RPMI8226 (cell line): ENCODE measurements at places on chromosomes 12 and 14.

DNA sequence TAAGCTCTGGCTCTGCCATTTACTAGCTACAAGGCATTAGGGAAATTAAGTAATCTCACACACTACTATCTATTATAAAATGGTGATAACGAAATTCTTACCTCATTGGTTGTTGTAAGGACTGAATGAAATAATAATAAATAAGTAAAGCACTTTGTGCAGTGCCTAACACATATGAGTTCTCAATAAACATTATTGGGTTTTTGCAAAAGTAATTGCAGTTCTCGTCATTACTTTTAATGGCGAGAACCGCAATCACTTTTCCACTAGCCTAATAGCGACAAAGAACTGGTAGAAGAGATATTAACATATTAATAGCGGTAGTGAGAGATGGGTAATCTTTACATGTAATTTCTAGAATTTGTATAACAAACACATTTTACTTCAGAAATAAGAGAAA lies 9.2 kb downstream of the KRT77 start:
- DNase-seq, result no peak

GRCh38 chr14:63224196-63224595 lies 20.0 kb downstream of the RHOJ start:
- no peak for DNase-seq

GRCh38 chr12:123767613-123768012 lies 5.5 kb downstream of the DNAH10 start:
- DNase-seq, result peak; percentile 63

DNA sequence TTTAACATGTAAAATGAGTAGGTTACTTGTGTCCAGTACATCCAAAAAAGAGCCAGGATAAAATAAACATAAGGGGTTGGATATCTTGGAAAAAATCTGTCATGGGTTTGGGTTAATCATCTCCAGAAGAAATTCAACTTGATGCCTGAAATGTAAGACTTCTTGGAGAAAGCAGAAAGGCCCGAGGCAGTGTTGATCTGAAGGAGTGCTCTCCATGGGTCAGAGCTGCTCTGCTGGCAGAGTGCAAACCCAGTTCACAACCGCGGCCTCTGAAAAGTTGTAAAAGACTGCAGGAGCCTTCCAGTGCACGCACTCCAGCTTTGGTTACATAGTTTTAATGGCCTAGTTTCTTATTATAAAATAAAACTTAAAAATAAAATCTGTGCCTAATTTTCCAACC lies 97.3 kb upstream of the ALX1 start:
- no peak for DNase-seq

- no peak for DNase-seq
Observed at GRCh38 chr12:132116709-132117557, 27.2 kb downstream of the DDX51 start.

DNA sequence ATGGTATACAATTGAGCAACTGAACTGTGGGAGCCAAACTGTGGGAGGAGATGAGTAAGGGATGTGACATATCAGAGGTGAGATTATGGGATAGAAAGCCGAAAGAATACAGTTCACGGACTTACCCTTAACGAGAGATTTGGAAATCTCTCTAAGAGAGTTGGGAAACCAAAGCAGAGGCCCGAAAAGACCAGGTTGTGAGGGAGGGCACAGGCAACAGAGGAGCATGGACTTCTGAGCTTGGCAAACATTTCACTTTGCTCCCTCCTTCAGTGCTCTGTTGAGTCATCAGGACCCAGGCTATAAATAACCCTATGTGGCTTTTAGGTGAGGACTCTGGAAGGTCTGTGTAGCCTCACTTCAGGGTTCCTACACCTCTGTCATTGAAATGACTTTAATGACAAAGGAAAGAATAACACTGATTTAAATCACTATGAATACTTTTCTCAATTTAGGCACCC lies 120.6 kb downstream of the TGFB3 start:
- peak; percentile 39 for DNase-seq

GRCh38 chr12:19574601-19575000 lies 135.3 kb downstream of the AEBP2 start:
- DNase-seq, result no peak

DNA sequence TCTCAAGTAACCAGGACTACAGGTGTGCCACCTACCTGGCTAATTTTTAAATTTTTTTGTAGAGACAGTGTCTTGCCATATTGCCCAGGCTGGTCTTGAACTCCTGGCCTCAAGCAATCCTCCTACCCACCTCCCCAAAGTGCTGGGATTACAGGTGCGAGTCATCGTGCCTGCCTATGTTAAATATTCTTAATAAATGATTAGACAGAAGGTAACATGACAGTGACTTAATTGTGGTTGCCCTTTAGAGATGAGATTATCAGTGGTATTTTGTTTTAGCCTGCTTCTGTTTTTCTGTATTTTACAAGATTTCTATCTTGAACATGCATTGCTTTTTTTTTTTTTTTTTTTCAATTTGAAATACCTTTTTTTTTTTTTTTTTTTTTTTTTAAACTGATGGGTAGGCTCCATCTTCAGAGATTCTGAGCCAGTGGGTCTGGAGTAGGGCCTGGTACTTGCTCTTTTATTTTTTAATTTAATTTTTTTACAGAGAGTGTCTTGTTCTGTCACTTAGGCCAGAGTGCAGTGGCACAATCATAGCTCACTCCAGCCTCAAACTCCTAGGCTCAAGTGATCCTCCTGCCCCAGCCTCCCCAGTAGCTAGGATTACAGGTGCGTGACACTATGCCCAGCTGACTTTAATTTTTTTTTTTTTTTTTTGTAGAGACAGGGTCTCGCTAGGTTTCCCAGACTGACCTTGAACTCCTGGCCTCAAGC lies 88.4 kb downstream of the BORCS5 start:
- no peak for DNase-seq

DNA sequence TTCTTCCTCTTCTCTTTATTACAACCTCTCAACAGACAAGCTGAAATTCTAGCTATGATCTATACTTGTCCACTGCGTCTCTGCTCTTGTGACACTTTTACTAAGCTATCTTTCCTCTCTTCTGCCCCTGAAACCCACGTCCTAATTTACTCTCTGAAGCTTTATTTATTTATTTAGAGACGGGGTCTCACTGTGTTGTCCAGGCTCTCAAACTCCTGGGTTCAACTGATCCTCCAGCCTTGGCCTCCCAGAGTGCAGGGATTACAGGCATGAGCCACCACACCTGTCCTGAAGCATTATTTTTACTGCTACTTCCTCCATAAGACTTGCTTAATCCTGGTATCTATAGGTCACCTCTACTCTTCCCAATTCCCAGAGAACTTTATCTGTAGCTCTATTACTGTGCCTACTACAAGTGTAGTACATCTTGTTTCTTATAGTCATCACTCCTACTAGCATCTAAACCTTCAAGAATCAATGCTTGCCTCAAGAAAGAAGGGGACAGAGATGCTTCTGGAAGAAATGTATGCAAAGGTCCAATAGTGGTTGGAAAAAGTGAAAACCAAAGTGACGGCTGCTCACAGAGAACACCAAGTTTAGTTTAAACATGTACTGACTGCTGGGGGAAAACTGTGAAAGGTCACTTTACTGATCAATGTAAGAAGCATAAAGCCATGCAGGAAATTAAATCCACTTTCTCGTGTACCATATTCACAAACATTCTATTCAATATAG lies 61.3 kb downstream of the MED13L start:
- DNase-seq, result no peak
